ENCODE measurements at places on chromosomes 2 and 18.

DNA sequence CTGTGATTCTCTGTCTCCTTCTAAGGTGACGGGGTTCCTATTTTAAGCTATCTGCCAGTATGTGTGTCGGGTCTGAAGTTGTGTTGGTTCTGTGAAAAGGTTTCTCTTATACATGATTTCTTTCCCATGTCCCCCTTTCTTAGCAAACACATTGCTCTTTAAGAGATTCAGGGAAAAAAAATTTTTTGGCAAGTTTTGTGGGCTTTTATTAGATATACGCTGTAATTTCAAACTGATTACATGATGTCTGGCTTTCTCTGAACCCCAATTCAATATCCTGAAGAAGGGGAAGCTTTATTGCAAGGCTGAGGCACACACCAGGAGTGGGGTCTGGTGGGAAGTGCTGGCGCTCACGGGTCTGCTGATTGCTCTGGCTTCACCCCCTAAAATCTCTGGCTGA, 210.6 kb downstream of the AGPS start:
- DNase-seq = no peak
- peaks cover 10% of the 10 kb centered on the region for H3K27me3 ChIP-seq
- no peak overlapping the region for H3K27ac ChIP-seq
- no peak overlapping the region for H3K4me3 ChIP-seq

GRCh38 chr2:217459680-217460405, 543.0 kb downstream of the TNS1 start:
- no peaks in the 10 kb centered on the region for H3K27me3 ChIP-seq
- no peak for DNase-seq
- no peaks in the 10 kb centered on the region for H3K36me3 ChIP-seq
- H3K4me3 ChIP-seq = no peak overlapping the region

GRCh38 chr18:64379662-64380061, 230.8 kb upstream of the LINC00305 start:
- H3K27me3 ChIP-seq = no peaks in the 10 kb centered on the region
- H3K4me1 ChIP-seq = no peaks in the 10 kb centered on the region
- H3K36me3 ChIP-seq = no peaks in the 10 kb centered on the region

DNA sequence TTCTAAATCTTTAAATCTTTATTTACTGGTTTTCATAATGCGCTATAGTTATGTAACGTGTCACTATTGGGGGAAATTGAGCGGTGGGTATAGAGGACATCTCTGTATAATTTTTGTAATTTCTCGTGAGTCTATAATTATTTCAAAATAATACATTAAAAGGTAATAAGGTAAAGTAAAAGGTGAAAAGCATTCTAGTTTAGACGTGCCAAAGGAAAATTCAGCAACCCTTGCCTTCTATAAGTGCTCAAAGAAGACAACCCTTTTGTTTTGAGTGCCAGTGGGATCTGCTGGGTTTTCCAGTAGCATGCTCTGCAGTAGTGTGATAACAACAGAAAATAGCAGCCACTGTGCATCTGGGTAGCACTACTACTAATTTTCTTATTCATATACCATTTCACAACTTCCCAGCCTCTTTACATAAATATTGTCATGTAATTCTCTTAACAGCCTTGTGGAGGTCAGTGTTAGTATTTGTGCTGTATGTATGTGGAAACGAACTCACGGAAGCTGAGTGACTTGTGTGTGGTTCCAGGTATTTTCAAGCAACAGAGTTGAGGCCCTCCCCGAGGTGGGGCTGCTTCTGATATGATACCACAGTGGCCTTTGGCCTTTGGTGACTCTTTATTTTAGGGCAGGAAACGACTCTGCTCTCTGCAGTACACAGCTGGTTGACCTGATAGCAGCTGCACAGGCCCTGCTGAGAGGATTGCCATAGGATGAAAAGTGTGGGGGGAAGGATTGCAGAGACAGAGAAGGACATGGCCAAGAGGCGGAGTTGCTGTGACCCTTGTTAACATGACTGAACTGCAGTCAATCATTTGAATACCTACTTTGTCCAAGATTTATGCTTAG, 104.5 kb downstream of the TDRD15 start:
- H3K27ac ChIP-seq = no peak overlapping the region
- no peaks in the 10 kb centered on the region for H3K27me3 ChIP-seq
- no peaks in the 10 kb centered on the region for H3K36me3 ChIP-seq

DNA sequence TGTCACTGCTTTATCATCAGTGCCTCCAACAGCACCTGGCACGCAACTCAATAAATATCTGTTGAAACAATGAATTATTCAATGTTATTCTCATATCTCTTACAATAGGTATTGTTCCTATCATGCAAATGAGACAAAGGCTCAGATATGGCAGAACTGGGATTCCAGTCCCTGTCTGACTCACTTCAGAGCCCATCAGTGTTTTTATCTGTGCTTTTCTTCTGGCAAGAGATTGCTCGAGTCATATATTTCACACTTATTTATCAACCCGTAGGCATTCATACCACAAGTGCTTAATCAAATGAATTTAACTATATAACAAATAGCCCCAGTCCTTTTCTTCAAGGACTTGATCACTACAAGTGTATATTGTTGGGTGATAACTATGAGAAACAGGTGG, 76.4 kb upstream of the TSPYL6 start:
- peaks cover 12% of the 10 kb centered on the region for H3K4me1 ChIP-seq
- DNase-seq = no peak
- peaks cover 9% of the 10 kb centered on the region for H3K36me3 ChIP-seq
- peak overlapping the region; percentile 2 for H3K4me3 ChIP-seq
- no peak overlapping the region for H3K27ac ChIP-seq

GRCh38 chr2:46169467-46169866, 127.7 kb upstream of the EPAS1 start:
- no peak overlapping the region for H3K4me3 ChIP-seq
- no peak overlapping the region for H3K27ac ChIP-seq
- H3K36me3 ChIP-seq = peaks cover 2% of the 10 kb centered on the region

DNA sequence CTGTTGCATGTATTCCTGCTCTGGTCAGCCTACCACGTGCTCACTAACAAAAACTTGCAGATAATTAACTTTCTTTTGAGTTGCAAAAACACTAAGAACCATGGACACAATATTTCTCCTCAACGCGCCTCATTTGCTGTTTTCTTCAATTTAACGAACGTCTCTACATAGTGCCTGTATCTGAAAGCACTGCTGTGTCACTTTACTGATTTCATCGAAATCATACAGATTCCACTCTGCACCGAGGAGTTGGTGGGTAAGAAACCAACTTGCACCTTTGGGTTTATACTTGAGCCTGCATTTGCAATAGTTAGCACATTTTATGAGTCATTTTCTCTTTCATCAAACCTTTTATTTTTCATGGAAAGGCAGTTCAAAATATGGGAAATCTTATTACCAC, 145.8 kb downstream of the DCDC2C start:
- no peaks in the 10 kb centered on the region for H3K4me1 ChIP-seq
- no peaks in the 10 kb centered on the region for H3K36me3 ChIP-seq
- H3K4me3 ChIP-seq = no peak overlapping the region
- H3K27ac ChIP-seq = no peak overlapping the region

Data from central memory CD8-positive, alpha-beta T cell (primary cell).